ENCODE measurements at places on chromosomes 16 and 17. TPM values are rescaled to one million over a fixed set of nuclear protein-coding genes. Genes with fewer than 3 reads are reported as not detected.

DNA sequence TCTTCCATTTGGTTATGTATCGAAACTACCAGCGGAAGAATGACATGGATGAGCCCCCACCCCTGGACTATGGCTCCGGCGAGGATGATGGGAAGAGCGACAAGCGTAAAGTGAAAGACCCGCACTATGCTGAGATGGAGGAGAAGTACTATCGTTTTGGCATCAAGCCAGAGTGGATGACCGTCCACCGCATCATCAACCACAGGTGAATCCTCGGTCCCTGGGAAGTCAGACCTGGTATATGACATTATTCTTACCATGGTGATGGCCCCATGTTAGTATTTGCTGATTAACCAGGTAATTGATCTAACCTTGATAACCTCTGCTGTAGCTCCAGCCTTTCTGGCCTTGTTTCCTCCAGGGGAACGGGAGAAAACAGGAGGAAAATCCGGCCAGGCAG lies 8.5 kb downstream of the CHD3 start:
- DNase-seq, result no peak

- DNase-seq, result no peak
Observed at GRCh38 chr16:24344784-24345183, 88.6 kb downstream of the CACNG3 start.

GNPTG gene
- 96.8 TPM for total RNA-seq

- DNase-seq, result no peak
Observed at GRCh38 chr16:50473356-50473945, 74.7 kb upstream of the NKD1 start.

DNA sequence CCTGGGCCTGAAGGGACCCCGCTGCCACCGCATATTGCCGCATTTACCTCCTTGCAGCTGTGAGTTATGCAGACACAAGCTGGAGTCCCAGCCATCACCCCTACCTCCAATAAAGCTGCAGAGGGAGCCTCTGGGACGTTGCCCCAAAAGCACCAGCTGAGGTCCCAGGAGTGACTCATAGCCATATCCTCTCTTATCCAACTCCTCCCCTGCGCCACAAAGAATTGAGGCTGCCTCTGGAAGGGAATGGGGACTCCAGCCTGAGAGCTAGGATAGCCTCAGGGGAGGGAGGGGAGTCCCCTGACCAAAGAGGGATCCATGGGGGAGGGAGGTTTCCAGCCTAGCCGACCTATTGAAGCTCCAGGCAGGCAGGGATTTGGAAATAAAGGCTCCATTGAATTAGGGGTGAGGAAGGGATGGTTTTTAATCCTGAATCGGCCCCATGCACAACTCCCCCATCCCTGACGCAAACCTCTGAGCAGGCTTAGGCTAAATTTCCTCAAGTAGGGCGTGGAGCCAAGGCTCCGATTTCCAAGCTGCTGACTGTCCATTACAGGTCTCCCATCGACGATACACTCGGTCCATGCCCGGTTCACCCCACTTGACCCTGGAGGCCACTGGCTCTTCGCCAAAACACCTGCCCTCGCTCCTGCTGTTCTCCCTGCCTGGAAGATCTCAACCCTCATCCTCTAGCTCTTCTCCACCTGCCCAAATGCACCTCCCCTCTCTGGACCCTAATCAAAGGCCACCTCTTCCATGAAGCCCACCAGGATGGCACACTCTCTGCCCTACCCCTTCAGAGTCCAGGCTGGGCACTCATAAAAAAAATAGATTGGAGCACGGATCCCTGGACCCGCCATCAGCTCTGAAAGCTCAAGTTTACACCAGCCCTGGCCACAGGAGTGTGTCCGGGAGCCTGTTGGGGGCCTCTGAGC lies 27.5 kb downstream of the PIMREG start:
- no peak for DNase-seq

DNA sequence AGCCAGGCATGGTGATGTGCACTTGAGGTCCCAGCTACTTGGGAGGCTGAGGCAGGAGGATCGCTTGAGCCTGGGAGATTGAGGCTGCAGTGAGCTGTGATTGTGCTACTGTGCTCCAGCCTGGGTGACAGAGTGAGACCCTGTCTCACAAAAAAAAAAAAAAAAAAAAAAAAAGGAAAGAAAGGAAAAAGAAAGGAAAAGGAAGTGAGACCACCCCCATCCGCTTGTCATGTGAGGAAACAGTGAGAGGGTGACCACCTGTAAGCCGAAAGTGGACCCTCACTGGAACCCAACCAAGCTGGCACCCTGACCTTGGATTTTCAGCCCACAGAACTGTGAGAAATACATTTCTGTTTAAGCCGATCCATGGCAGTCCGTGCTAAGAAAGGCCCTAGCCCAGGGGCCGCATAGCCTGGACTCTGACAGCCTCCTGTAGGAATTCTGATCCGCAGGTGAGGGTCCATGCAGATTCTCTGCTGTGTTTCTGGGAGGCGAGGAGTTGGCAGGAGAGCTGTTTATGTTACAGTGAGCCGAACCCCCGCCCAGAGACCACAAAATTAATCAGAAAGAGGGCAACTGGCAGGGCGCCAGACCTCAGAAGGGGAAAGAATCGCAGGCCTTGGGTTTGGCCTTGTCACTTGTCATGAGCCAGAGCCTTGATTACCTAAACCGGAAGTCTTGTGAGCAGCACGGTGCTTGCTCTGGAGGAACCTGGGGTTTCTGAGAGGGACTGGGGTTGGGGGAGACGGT lies 945 bp downstream of the SGSH start:
- DNase-seq, result no peak

DNA sequence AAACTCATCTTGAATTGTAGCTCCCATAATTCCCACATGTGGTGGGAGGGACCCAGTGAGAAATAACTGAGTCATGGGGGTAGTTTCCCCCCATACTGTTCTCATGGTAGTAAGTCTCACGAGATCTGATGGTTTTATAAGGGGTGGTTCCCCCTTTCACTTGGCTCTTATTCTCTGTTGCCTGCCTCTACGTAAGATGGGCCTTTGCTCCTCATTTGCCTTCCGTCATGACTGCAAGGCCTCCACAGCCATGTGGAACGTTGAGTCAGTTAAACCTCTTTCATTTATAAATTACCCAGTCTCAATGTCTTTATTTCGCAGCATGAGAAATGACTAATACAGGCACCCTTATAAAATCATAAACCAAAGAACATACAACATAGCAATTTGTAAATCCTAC lies 79.0 kb downstream of the XYLT1 start:
- no peak for DNase-seq
